ENCODE measurements at places on chromosomes 7 and 10. TPM values are rescaled to one million over a fixed set of nuclear protein-coding genes. Genes with fewer than 3 reads are reported as not detected.

The UBE2H gene
- 44.4 TPM for total RNA-seq

The ZNF25 gene
- total RNA-seq, result 2.2 TPM

The TAS2R5 gene
- total RNA-seq, result 0.50 TPM

The CLRN3 gene
- 0.07 TPM for total RNA-seq

The PCLO gene
- 1.1 TPM for total RNA-seq
